ENCODE measurements at places on chromosomes 6 and 20.

DNA sequence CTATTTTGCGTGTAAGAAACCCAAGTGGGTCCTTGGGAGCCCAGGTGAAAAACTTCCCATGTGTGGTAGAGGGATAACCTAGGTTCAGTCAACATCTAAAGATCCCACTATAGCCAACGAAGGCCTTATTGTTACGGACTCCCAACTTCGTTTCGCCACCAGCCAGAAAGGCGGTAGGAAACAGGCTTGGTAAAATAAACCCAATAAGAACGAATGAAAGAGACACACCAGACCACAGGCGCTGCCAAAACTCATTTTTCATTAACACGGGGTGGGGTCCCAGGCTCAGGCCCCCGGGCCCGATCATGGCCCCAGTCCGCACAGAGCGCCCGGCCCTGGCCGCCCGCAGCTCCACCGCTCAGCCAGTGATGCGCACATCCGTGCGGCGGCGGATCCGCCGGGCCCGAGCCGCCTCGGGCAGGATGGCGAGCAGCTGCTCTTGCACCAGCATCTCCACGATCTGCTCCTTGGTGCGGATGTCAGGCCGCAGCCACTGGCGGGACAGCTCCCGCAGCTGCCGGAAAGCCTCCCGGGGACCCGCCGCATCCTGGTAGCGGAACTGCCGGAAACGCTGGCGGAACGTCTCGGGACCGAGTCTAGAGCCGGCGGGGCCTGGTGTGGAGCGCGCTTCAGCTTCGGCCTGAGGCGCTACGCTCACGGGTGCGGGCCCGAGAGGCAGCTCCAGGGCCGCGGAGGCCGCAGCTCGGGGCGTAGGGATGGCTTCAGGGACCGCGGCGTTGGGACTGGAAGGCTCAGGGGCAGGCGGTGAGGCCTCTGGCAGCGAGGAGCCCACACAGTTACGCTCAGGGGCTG, 709 bp downstream of the SCAND1 start:
- no peak for DNase-seq

- DNase-seq = no peak
Measured at GRCh38 chr6:44265722-44266233, 427 bp upstream of the NFKBIE start.

DNA sequence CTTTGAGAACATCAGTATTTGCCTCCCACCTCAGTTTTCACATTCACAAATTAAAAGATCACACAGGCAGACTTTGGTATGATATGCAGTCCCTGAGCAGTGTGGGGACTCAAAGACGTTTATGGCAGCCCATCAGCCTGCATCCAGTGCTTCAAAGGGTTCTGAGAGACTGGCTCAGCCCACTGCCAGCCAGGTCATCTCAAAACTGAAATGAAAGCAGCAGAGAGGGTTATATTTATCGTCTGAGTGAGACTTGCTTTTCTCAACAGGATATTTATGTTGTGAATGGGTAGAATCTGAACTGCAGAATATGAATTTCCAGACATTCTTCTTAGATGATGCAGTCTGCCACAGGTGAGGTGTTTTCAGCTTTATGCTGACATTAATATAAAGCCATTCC, 159.8 kb downstream of the NRN1 start:
- no peak for DNase-seq

DNA sequence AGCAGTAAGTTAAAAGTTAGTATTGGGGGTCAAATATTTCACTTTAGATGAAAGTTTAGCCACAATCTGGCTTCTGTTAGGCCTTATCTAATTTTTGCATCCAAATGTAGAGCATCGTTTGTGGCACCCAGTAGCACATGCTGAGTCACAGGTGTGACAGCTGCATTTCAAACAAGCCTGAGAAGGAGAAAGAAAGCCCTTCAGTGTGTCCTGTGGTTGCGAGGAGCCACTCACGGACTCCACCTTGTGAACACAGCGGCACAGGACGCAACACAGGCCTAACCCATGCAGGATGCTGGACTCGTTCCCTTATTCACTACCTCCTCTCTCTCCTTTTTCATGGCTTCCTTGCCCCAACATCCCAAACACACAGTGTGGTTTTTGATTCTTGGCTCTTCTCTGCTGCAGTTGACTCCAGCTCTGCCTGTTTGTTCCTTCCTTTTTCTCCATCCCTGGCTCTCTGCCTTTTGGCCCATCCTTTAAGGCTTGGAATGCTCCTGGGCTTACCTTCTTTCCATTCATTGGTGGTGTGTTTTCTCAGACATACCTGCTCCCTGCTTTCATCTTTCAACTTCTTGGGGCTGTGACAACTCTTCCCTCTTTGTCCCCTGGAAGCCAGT, 124.2 kb downstream of the SLC16A10 start:
- no peak for DNase-seq

DNA sequence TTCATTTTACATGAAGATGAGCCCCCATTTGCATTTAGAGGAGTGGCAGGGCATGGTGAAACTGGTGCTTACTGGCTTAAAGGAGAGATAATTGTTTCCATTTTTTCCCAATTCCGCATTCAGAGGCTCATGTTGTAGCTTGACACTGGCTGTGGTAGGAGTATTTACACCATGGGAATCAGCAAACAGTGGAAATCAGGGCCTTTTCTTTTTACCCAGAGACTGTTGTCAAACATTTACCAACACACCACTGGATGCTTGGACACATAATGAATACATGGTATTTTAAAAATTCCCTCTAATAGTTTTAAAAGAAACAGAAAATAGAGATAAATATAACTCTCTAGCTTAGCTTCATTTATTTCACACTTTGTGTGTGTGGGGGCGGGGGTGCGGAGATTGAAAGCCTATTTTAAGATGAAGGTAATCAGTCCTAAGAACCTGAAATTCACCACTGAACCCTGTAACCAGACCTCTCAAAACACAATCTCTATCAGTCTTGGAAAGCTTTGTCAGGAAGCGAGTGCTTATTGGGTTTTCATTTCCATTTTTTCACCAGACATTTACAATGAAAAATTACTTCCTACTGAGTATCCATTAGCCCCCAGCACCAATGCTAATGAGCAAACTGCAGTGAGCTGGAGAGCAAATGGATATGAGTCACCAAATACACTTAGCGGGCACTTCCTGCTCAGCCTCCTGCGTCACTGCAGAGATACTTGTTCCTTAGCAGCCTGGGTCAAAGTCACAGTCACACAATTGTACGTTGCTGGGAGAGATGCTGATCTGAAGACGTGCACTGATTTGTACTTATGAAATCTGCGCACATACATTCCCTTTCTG, 532.0 kb downstream of the BCKDHB start:
- no peak for DNase-seq

DNA sequence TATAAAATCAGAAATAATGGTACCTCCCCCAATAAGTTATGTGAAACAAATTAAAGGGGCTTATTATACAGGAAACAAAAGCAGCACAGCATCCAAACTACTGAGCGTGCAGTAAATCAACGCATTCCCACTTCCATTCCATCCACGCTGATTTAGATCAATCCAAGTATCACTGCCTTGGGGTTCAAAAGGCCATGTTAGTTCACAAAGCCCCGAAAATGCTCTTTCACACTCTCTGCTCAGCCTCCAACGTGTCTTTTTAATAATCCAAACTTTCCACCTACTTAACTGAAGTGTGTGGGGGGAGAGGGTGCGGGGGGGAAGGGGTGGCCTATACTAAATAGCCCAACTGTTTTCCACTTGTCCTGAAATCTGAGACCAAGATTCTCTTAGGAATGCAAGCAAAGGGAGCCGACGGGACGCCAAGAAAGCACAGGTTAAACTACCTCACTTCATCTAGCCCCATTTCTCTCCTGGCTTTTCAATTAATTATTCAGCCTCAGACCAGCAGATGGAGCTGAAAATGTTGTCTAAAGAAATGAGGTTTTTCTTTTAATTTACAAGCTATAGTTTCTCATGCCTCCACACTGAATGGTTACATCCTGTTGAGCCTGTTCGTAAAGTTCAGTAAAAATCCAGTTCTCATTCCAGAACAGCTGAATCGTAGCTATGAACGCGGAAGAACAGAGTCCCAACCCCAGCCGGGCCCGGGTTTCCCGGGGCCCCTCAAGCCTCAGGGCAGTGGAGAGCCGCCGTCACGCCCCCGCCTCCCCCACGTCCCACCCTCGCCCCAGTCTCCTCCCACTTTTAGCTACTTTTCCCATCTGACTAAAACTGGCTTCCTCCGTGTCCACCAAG, 1.0 kb upstream of the NXT1 start:
- no peak for DNase-seq

- DNase-seq = no peak
Measured at GRCh38 chr6:6790393-6790792, 201.9 kb downstream of the LY86 start.

- DNase-seq = no peak
Measured at GRCh38 chr20:16061351-16061750, 511.9 kb downstream of the KIF16B start.
